Activated T-helper 1 cell treated with Interleukin-2 at 50 U/mL for 16 hours (primary cell): ENCODE measurements at places on chromosomes 4 and X.

- no peak for DNase-seq
These were observed 131.6 kb downstream of the CBLL2 start for GRCh38 chrX:22404297-22404696.

DNA sequence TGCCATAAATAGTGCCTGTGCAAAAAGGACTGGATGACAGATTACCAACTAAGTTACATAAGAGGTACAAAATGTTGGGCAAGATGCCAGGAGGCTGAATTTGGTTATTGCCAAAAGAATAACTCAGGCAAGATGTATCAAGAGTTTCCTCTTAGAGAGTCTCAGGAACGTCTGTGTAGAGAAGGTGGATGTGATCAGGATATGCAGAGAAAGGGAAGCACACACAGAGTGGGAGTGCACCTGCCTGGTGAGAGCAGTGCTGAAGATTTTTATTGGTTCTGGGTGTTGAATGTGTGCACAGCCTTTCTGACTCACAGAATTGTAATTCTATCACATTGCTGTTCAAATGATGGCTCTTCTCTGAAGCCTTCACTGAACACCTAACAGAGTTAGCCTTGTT lies 156.8 kb upstream of the HS3ST1 start:
- DNase-seq, result no peak

- DNase-seq, result no peak
These were observed 62.1 kb upstream of the AFAP1 start for GRCh38 chr4:8001564-8002355.

DNA sequence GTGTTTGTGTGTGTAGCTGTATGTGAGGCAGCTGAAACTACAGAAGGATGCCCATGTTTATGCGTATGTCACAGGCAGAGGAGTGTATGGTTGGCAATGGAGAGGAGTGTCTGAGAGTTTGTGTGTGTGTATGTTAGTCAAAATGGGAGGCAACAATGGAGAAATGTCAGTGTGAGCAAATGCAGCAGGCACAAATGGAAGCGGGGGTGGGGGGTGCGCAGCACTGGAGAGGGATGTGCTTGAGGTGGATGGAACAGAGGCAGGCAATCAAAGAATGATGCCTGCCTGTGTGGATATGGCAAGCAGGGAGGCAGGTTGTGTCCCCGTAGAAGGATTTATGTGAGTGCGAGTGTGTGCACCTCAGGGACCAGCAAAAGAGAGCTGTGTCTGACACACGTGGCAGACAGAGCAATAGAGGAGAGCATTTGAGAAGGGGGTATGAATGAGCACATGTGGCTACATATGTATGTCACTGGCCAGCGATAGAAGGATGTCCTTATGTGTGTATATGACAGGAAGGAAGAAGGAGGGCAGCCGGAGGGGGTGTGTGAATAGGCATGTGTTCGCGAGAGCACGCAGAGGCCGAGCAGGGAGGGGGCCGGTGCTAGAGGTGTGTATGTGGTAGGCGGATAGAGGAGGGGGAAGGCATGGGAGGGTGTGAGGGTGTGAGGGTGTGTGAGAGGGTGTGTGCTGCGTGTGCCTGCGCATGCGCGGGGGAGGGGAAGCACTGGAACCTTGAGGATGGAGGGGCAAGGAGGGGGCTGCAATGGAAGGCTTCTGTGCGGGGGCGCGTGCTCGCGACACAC lies 1.1 kb downstream of the PJA1 start:
- DNase-seq, result peak; percentile 32

- no peak for DNase-seq
These were observed 25.0 kb upstream of the CD38 start for GRCh38 chr4:15753081-15753480.
